Fibroblast of skin of left quadriceps (primary cell): ENCODE measurements at places on chromosomes 3 and 15.

GRCh38 chr3:62732183-62732904 lies 142.9 kb downstream of the CADPS start:
- DNase-seq = no peak

- no peak for DNase-seq
These were observed 62.1 kb downstream of the EFCAB12 start for GRCh38 chr3:129366312-129366831.

DNA sequence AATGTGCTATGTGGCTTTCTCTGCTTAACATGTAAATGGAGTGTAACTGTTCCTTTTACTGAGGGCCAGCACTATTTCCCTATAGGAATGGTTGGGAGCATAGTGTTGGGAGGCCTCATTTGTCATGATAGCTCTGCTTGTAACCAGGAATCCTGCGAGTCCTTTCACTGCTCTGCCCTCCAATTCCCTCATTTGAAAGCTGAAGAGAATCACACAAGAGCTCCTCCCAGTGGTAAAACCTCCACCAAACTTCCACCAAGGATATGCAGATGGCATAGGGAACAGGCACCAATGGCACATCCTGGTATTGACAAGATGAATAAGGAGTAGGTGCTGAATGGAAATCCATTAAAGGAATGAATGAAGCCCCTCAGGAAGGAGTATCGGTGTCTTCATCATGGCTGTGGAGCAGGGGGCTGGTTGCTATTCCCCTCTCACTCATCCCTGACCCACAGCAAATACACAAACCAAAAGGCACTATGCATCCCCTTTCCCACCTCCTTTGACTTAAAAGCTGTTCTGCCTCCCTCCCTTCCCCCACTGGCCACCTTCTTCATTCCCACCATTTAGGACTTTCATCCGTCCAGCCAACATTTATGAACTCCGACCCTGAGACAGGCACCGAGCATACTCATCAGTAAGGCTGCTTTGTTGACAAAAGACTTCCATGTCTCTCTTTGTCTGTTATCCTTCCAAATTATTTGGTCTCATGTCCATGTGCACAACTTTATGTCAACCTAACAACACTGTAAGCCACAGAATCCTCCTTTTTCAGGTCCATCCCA lies 560.8 kb downstream of the FOXP1 start:
- DNase-seq = no peak

- DNase-seq = no peak
These were observed 39.2 kb downstream of the CCDC66 start for GRCh38 chr3:56595975-56596840.

DNA sequence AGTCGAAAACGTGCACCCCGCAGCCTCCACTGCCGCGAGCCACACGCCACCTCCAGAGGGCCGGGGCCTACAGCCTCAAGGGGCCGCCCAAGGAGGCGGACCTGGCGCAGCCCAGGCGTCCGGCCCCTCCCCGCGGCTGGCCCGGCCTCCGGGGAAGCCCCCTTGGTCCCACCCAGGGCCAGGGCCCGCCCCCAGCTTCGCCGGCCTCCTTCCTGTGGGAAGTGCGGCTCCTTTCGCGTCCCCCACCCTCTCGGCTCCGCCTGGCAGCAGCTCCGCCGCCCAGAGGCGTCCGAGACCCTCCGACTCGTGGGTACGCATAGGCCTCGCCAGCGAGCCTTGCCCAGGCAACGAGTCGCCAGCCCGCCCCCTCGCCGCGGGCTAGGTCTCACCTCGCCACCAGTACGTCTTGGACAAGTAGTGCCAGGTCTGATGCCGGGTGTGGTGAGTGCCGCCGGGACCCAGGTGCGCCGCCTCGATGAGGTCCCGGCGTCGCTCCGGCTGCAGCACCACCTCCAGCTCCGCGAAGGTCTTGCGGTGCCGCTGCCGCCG lies 642 bp downstream of the ZBTB11 start:
- DNase-seq = peak; percentile 91

DNA sequence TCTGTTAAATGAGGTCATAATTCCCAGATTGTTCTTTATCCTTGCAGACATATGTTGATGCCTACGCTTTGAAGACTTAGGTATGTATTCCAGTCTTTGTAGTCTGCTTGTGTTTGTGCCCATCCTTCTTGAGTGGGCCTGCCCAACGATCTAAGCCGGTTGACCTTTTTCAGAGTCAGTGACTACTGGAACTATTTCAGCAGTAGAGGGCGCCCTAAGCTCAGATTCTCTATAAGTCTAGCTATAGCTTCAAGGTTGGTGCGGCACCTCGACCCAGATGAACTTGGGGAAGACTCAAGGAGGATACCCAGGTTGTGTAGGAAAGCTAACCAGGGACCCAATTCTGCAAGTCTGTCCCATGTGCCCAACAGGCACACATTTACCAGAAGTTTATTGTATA lies 228.8 kb upstream of the PPP2R3A start:
- no peak for DNase-seq

- DNase-seq = no peak
These were observed 93.0 kb downstream of the SMAD3 start for GRCh38 chr15:67158367-67158766.

DNA sequence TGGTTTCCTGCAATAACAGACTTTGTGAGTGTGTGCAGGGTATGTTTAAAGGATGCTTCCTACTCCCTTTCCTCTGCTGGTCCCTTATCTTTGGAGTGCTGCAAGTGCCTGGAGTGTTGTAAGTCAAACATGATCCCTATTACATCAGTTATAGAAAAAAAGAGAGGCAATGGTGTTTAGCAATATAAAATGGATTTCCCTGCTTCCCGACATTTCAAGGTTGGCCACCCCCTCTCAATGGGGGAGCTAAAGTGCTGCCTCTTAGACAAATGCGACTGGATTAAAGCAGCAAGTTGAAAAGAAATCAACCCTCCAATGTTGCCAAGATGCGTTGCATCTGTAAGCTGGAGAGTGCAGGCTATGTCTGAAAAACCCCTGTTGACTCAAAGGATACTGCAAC lies 203.1 kb upstream of the WNT5A start:
- DNase-seq = no peak

- DNase-seq = no peak
These were observed 109.5 kb downstream of the THRB start for GRCh38 chr3:24385012-24385615.

GRCh38 chr15:76285241-76285825 lies 25.9 kb downstream of the ETFA start:
- no peak for DNase-seq

DNA sequence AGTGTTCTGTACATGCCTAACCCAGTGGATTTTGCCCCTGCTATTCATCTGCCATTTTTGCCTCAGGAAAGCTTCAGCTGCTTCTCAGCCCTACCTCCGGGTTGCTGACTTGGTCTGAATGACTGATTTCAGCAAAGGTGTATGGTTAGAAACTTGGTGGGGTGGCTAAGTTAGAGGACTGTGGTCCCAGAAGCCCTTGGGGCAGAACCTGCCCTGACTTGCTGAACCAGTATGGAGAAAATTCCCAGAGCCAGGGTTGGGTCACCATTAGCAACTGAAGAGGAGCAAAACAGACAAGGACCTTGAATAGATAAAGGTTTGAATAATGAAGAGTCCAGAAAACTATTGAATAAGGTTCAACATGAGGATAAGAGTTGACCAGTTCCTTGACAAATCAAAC lies 6.1 kb upstream of the WWTR1 start:
- no peak for DNase-seq

DNA sequence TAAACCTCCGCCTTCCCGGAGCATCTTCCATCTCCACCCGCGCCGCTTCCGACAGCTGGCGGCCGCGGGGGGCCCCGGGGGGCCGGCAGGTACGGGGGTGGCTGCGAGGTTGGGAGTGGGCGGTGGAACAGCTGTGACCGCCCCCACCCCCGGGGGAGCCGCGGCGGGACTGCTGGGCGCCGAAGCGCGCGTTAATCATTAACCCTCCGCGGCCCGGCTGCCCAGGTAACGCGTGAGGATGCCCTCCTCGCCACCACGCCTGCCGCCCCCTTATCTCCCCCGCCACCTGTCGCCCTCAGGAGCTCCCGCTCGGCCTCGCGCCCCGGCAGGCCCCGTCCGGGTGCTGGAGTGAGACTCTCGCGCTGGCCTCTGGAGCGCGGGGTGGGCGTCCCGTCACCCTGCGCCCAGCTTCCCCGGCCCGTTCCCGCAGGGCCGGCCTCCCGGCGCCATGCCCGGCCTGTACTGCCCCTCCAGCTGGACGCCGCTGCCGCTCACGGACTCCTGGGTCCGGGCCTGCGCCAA lies 757 bp downstream of the VWA5B2 start:
- DNase-seq = no peak

GRCh38 chr3:107465064-107465631 lies 57.6 kb upstream of the BBX start:
- no peak for DNase-seq

- peak; percentile 26 for DNase-seq
These were observed at the start of gene TMEM108 for GRCh38 chr3:133038089-133038730. TMEM108 (plus strand) TSS chr3:133038391.

DNA sequence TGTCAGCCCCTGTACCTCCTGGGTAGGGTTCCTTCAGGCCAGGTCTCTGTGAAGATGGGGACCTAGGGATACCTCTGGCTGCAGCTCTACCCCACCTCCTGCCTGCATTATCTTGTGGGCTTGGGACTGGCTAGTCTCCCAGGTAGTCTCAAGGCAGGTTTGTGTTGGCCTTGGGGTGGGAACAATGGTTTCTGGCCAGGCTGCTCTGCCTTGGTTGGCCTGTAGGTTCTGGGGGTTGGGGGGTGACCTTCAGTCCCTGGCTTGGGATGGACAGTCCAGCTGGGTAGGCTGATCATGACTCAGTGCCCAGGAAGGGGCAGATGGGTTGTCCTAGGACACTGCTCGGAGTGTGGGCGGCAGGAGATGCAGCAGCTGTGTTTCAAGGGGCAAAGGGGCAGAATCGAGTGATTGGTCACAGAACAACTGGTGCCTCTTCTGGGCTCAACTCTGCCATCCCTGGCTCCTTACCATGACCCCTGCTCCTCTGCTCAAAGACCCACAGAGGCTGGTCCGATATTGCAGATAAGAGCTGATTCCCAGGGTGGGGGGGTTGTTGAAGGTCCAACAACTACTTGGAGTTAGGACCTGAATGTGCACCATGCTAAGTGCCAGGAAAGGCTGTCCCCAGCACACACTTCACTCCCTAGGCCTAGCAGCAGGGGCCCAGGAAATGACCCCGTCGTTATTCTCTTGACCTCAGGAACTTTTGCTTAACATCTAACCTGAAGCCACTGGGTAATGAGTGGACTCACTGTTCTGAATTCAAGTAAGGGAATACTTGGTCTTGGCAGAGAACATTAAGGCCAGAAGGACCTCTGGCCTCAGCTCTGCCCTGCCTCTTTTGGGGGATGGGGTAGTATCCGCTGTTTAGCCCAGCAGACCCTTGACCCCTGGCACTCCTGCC lies 18.1 kb upstream of the BSN start:
- no peak for DNase-seq

DNA sequence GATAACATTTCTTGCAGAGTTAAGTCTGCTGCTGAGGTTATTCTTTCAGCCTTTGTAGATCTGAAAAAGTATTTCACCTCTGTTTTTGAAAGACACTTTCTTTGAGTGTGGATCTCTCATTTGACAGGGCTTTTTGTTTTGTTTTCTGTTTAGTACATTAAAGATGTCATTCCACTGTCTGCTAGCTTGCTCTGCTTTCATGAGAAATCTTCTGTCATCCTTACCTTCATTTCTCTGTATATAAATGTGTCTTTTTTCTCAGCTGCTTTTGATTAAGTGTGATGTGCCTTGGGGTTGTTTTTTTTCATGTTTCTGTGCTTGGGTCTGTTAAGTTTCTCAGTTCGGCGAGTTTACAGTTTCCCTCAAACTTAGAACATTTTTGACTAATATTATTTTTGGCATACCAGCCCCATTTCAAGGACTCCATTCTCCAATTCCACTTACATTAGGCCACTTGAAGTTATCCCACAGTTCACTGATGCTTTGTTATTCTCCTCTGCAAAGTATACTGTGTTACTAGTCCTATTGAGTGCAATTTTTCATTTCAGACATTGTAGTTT lies 43.9 kb upstream of the CA12 start:
- DNase-seq = no peak

DNA sequence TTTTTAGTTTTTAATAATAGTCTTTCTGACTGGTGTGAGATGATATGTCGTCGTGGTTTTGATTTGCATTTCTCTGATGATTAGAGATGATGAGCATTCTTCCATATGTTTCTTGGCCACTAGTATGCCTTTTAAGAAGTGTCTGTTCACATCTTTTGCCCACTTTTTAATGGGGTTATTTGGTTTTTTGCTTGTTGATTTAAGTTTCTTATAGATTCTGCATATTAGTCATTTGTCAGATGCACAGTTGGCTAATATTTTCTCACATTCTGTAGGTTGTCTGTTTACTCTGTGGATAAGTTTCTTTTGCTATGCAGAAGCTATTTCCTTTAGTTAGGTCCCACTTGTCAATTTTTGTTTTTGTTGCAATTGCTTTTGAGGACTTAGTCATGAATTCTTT lies 185.4 kb downstream of the SUCNR1 start:
- peak; percentile 56 for DNase-seq

GRCh38 chr3:195032955-195033354 lies 238.0 kb downstream of the XXYLT1 start:
- DNase-seq = no peak

- DNase-seq = no peak
These were observed 149.1 kb upstream of the CD96 start for GRCh38 chr3:111392894-111393398.

DNA sequence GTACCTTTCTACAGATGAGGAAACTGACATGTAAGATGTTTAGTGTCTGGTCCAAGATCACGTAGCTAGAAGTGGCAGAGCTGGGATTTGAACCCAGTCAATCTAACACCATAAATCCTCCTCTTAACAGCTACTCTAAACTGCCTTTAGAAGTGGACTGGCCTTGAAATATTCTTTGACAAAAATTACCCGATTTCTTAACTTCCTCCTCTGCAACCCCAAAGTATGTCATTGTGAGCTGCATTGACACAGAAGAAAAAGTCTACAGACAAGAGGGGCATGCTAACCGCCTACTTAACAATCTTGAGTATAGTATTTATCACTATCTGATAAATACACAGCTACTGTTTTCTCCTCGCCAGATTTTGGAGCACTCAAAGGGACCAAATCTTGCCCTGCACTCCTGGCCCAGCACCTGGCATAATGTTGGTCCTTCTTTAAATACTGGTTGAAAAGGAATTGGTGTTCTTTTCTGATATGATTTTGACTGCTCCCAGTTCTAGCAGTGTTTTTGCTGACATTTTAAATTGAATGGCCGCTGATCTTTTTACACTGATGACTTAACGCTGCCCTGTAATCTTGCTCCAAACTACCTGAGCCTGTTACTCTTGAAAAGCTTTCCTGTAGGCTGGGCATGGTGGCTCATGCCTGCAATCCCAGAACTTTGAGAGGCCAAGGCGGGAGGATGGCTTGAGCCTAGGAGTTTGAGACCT lies 36.9 kb downstream of the ITPR1 start:
- DNase-seq = no peak

DNA sequence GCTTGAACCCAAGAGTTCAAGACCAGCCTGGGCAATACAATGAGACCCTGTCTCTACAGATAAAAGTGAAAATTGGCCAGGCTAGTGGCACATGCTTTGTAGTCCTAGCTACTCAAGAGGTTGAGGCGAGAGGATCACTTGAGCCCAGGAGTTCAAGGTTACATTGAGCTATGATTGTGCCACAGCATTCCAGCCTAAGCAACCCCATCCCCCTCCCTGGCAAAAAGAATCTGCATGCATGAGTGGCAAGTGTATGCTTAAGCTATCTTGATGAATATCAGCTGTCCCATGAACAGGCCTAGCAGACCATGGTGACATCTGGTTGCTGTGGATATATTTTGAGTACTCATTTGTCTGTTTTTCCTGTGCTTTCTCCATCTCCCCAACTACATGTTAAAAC lies 4.7 kb downstream of the ATRIP start:
- no peak for DNase-seq
